Putamen (tissue), 1 donor: ENCODE measurements at places on chromosomes 1 and 21.

GRCh38 chr1:183198463-183198862 lies 12.4 kb downstream of the LAMC2 start:
- DNase-seq, result no peak

DNA sequence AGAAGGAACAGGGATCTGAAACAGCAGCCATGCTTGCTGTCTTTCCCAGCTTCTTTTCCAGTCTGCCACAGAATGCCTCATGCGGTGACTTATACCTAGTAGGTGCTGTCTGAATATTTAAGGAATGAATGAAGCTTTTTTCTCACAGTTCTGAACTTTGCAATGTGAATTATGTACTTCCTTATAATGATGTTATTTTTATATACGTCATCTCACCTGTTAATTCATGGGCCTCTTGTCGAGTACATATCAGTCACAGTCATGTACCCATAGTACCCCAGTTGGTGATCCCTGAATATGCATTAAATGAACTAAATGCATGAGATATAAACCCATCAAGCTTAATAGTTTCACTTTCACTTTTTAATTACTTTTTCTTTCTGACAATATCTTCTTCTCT lies 132.7 kb downstream of the NTNG1 start:
- no peak for DNase-seq

GRCh38 chr1:89959719-89960118 lies 35.2 kb upstream of the ZNF326 start:
- no peak for DNase-seq

- DNase-seq, result no peak
Measured at GRCh38 chr21:21165063-21165645, 166.9 kb downstream of the NCAM2 start.

DNA sequence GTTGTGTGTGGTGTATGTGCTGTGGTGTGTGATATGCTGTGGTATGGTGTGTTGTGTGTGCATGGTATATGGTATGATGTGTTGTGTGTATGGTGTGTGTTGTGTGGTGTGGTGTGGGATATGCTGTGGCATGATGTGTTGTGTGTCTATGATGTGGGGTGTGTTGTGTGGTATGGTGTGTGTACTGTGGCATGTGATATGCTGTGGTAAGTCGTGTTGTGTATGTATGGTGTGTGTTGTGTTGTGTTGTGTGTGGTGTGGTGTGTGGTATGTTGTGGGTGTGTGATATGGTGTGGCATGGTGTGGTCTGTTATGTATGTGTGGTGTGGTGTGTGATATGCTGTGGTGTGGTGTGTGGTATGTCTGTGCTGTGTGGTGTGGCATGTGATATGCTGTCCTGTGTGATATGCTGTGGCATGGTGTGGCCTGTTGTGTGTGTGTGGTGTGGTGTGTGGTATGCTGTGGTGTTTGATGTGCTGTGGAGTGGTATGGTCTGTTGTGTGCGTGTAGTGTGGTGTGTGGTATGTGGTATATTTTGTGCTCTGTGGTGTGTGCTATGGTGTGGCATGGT lies 318.0 kb downstream of the PTPRU start:
- DNase-seq, result no peak

DNA sequence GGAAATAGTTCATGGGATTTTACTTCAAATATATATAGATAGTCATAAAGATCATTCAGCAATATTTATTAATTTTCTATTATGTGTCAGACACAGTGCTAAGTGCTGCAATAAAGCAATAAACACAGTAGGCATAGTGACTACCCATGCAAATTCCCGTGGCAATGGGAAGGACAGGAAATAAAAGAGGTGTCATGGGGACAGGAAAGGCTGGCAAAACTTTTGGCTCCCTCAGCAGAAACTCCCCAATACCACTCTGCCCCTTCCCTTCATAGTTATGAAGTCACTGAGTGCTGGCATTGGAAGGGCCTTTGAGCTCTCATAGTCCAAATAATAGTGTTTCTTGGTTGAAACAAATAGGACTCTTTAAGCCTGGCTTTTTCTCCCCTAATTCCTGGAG lies 104.4 kb upstream of the DPT start:
- no peak for DNase-seq

DNA sequence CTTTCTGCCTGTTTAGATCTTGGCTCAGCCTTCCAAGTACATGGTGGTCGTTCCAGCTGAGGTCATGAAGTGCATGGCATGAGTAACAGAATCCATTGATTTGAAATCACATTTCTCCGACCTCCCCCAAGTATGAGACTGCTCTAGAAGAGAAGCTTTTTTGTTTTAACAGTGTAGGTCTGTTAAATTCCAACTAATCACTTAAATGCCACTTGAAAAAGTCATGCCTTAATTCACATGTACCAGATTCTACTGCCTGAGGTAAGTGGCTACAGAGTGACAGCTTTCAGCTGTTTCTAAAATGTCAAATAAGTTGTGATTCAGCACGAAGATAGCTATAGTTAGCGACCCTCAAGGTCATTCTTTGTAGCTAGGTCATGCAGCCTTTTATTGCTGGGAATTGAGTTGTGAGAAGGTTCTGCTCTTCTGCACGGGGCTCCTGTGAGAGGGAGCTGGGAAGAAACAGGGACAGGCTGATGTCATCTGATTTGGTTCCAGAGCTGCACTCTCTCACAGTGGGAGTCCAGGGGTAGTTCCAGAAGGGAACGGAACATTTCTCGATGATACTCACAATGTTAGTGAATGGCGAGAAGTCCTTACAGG lies 112.7 kb downstream of the VPS13D start:
- DNase-seq, result no peak

DNA sequence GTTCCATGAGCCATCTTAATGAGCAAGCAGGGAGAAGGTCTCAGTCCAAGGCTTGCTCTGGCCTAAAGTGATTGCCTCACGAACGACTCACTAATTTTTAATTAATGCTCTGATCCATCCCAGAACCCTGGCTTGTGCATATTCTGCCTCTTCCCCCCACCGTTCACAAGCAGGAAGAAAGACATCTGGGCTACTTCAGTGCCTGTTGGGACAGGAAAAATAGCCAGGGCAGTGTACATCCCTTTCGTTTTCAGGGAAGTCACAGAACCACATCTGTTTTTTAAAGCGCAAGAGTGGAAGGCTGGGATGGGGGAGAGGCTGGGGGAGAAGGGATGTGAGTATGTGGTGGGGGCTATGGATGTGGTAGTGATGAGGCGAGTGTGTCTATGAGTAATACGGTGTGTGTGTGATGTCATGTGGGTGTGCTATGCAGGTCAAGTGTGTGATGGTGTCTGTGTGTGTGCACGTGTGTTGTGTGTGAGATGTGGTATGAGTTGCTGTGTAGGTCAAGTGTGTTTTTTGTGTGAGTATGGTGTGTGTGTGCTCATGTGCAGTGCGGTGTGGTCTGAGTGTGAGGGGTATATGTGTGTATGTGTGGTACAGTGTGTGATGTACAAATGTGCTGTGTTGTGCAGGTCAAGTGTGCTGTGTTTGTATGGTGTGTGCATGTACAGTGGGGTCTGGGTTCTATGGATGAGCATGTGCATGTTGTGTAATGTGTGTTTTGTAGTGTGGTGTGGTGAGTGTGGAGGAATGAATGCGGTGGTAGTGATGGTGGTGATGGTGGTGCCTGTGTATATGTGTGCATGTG lies 64.9 kb upstream of the SYT6 start:
- DNase-seq, result no peak

DNA sequence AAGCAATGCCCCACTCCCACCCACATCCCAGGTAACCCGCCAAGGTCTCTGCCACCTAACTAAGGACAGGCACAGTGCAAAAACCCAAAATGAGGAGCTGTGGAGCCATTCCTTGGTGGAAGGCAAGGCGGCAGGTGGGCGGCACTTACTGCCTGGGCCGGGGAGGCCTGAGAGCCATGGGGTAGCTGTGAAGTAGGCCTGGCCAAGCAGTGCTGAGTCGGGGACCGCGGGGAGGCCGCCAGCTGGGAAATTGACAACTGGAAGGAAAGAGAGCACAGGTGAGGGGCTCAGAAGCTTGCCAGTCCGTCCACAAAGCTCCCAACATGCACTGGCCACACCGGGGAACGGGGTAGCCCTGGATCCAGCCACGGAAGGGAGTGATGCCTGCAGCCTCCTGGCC lies 85.3 kb downstream of the NPHP4 start:
- no peak for DNase-seq

- DNase-seq, result no peak
Measured at GRCh38 chr1:172136925-172137324, 283.6 kb upstream of the C1orf105 start.

GRCh38 chr1:44808063-44808937 lies at the start of gene BTBD19:
TSS of gene BTBD19 (plus strand) at chr1:44808523. CDS start at chr1:44808821, 298 bp downstream.
- DNase-seq, result peak; percentile 73

- DNase-seq, result no peak
Measured at GRCh38 chr1:58231204-58231603, 315.3 kb downstream of the OMA1 start.

GRCh38 chr1:244239261-244239770 lies 188.2 kb downstream of the ZBTB18 start:
- no peak for DNase-seq

- DNase-seq, result peak; percentile 16
Measured at GRCh38 chr1:203673550-203674411, 47.1 kb downstream of the ATP2B4 start.

GRCh38 chr1:238254935-238255334 lies 364.2 kb upstream of the ZP4 start:
- no peak for DNase-seq

DNA sequence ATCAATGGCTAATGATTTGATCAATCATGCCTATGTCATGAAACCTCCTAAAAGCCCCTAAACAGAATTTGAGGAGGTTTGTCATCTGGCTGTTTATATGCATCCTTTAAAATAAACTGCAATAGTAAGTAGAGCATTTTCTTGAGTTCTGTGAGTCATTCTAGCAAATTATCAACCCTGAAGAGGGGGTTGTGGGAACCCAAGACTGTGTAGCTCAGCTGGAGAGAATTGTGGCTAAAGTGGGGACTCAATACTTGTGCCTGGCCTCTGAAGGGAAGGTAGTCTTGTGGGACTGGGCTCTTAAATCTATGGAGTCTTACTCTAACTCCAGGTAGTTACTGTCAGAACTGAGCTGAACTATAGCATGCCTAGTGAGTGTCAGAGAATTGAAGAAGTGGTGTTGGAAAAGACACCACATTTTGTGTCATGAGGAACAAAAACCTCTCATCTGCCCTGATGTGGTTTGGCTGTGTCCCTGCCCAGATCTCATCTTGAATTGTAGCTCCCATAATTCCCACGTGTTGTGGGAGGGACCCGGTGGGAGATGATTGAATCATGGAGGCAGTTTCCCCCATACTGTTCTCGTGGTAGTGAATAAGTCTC lies 402.4 kb downstream of the USH2A start:
- no peak for DNase-seq

GRCh38 chr1:20974069-20974468 lies 187.0 kb upstream of the HP1BP3 start:
- DNase-seq, result no peak
